ENCODE measurements at places on chromosomes 5 and 9.

DNA sequence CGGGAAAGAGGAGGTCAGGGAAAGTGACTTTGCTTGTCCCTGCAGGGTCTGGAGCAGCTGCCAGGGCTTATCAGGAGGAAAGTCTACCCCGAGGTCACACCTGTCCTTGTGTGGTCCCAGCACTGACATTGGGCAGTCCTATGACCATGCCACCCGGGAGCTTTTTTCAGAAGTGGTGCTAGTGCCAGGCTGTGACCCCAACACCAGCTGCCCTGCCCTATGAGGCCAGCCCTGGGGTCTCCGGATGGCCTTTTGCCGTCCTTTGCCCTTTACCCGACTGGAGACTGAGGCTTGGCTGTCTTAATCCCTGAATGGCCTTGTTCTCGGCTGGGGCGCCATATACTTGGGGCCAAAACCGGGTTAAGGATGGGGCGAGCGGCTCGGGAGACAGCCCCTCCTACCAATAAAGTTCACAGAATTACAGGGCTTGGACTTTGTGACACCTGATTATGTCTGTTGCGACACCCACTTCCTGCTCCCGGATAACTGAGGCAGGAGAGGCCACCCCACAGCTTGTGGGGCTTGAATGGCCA, 22.2 kb upstream of the SLC9A3 start:
- no peak for DNase-seq

DNA sequence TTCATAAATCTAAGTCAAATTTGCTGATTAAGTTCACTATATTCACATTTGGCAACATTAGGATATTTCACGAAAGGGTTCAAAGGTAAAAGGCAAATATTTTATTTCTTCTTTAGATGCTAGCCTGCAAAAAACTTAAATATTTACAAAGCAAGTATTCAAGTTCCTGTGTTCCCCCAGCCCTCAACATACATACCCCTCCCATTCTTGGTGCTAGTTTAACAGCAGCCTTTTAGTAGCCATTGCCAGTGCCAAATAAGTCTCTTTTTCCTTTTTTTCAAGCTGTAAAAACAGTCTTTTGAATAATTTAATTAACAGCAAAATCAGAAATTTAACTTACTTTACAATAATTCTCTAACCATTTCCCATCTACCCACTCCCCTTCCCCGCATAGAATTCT, 288.5 kb upstream of the TMEM161B start:
- no peak for DNase-seq

- DNase-seq = no peak
Observed at GRCh38 chr9:2286825-2287455, 271.8 kb downstream of the SMARCA2 start.

DNA sequence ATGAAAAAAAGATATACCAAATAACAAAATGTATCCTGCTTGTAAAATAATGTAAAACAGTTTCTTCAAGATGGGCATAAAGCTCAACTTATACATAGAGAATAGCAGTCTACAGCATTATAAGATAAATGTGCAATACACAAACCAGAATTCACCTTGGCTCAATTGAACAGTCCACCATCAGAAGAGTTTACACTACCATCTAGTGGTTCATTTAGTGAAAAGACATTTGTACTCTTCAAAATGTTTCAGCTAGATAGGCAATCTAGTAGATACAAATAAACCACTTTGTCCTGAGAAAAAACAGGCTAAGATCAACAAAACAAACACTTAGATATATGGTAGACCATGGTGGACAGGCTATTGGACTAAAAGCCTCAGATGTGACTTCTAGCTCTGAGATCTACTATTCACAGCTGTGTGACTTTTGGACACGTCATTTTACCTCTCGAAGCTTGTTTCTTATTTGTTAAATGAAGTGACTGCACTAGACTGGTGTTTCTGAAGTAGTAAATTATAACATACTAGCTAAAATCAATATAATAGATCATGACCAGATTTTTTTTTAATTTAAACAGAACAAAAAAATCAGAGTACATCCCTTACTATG, 22.1 kb upstream of the TPD52L3 start:
- no peak for DNase-seq

DNA sequence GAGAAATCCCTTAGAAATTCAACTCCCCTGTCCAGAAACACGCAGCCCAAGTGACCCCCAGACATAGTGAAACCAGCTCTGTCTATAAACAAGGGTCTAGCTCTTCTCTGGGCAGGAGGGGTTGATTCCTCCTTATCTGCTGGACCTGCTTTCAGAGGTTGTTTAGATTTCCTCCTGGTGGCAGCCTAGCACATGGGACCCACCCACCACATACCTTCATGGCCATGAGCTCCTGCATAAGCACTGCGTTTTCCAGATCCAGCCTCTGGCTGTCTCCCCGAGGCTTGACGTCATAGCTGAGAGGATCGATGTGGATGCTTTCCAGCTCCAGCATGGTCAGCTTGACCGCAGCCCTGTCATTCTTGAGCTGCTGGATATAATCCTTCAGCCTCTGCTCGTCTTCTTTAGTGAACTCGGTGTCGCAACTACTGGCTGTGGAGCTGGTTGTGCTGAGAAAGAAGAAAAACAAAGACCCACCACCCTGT, 77.0 kb downstream of the DCP2 start:
- no peak for DNase-seq

DNA sequence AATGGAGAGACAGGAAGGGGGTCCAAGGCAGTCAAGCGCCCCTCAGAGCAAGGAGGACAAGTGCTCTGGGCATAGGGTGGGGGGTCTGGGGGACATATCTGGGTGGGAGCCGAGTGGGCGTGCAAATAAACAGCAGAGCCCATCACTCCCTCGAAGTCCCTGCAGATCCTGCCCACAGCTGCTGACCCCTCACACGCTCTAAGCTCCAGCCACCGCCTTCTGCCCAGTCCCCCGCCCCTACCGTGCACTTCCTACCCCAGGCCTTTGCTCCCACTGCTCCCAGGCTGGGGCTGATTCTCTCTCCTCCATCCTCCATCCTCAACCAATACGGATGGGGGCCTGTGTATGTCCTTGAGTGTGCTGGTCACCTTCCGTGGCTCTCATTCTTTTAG, 16.9 kb upstream of the ALDH1B1 start:
- DNase-seq = no peak

- DNase-seq = no peak
Observed at GRCh38 chr5:62306323-62306895, 403 bp downstream of the KIF2A start.

- DNase-seq = no peak
Observed at GRCh38 chr5:42950456-42951292, 89.4 kb downstream of the ANXA2R start.

- no peak for DNase-seq
Observed at GRCh38 chr5:77960863-77961396, 184.8 kb upstream of the TBCA start.

- no peak for DNase-seq
Observed at GRCh38 chr5:177291735-177292134, 11.8 kb downstream of the RAB24 start.

GRCh38 chr5:81908771-81909170, 63.1 kb upstream of the ATG10 start:
- DNase-seq = no peak

DNA sequence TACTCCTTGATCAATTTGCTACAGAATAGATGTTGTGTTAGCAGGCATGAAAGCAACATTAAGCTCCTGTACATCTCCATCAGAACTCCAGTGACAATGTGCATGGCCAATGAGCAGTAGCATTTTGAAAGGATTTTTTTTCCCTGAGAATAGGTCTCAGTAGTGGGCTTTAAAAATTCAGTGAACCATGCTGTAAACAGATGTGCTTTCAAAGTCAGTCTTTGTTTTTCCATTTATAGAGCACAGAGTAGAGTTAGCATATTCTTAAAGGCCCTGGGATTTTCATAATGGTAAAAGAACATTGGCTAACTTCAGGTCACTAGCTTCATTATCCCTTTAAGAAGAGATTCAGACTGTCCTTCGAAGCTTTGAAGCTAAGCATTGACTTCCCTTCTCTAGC, 150.8 kb downstream of the VPS13A start:
- DNase-seq = no peak

DNA sequence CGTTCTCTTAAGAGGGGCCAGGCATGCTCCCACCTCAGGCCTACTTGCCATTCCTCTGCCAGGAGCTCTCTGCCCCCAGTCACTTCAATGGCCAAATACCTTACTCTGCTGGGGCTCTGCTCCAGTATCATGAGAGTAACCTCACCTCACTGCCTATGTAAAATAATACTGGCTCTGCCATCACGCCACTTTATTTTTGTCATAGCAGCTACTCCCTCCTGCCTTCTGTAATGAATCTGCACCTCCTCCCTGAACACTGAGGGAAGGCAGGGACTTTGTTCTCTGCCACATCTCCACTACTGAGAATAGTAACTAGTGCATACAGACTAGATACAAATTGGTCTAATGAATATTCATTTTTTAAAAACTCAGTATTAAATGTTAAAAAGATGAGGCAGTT, 33.8 kb downstream of the MACROH2A1 start:
- no peak for DNase-seq

DNA sequence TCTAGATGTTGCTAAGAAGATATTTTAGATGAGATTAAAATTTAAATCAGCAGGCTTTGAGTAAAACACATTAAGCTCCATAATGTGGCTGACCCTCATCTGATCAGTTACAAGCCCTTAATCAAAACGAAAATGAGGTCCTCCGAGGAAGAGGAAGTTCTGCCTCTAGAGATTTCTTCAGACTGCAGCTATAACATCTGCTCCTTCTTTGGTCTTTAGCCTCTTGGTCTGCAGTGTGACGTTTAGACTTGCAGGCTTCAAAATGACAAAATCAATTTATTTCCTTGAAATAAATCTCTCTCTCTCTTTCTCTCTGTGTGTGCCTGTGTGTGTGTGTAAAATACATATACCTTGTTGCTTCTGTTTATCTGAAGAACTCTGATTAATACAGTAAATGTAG, 1429.8 kb upstream of the CDH9 start:
- DNase-seq = no peak

- no peak for DNase-seq
Observed at GRCh38 chr5:108878756-108879155, 131.1 kb downstream of the FER start.

- DNase-seq = no peak
Observed at GRCh38 chr5:172832383-172833315, 1.4 kb upstream of the ERGIC1 start.

DNA sequence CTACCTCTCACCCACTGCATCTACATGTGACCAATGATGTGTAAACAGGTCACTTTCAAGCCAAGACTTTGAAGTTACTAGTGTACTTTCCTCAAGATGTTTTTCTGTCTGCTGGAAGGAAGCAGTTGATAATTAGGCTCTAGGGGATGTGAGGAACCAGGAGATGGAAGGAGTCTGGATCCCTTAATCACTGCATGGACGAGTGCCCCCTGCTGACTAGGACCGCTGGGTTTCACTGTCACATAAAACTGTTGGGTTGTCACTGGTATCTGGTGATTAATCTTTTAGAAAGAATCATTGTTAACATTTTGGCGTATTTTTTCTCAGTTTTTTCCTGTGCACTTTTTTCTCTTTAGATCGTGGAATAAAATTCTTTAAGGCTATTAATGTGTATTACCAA, 79.5 kb downstream of the SREK1 start:
- no peak for DNase-seq

DNA sequence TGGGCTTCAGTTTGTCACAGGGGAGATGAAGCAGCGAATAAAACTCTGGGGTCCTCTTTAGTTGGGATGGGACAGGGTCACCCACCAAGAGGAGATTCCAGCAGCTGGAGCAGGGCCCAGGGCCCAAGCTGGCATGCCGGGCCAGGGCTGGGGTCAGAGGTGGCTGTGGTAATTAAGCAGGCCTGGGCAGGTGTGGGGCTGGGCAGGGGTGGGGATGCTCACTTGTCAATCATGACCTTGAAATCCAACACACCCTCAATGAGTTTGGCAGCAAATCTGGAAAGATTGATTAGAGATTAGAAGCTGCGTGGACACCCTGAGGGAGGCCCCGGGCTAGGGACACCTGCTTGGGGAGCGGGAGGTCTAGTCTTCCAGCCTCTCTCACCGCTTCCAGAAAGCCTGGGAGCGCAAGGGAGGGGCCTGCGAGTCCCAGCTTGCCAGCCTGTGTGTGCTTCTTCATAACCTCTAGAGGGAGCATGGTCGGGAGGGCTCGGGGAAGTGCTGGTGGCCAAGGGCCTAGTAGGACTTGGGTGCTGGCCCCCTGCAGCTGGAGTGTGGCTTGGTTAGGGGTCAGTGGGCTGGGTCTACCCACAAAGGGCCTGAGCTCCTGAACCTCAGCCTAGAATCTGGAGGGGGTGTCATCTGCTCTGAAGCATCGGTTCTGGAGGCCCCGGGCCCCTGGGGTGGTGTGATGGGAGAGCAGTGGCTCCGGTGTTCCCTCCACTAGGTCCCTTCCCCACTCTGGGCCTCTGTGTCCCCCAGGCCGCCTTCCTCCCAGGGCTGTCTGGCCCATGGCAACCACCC, 7.6 kb downstream of the CRAT start:
- DNase-seq = no peak

DNA sequence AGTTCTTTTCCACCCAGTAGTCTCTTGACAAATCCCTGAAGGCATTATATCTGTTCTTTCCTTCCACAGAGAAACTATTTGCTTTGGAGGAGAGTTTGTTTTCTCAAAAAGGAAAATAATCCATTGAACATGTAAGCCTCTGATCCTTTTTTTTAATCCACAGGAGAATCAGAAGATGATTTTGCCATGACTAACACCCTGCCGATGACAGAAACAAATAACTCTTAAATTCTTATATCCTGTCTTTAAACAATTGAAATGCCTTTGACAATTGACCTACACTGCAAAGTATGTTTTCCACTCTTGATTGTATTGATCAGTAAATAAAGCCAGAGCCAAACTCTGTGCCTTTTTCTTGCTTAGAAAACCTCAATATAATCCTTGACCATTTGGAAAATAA, 666.4 kb upstream of the CTNND2 start:
- no peak for DNase-seq

- DNase-seq = no peak
Observed at GRCh38 chr9:98491828-98492227, 216.9 kb downstream of the GABBR2 start.

DNA sequence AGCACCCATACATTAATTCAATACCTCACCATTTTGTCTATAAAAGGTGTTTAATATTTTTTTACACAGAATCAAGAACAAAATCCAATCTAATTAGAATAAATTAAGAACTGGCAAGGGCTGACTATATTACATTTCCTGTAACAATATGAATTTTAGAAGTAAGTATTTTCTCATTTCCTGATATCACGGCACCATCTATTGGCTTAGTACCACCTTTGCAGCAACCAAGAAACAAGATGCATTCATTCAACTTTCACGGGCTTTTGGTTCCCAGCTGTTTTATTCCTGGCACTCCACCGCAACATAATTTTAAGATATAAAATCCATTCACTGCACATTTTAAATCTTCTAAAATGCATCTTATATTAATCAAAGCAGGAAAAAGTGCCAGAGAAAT, 20.6 kb downstream of the PSMB7 start:
- no peak for DNase-seq

Data from NCI-H1417 treated with DMSO at 0.1 percent for 48 hours (cell line).